ENCODE measurements at places on chromosomes 1 and 21. TPM values are rescaled to one million over a fixed set of nuclear protein-coding genes. Genes with fewer than 3 reads are reported as not detected.

The THEM5 gene
- not detected for total RNA-seq

The NTMT2 gene
- 1.7 TPM for total RNA-seq

The PCNT gene
- 49.0 TPM for total RNA-seq

The SPRR3 gene
- total RNA-seq = not detected
